NCI-H460 (cell line): ENCODE measurements at places on chromosomes 1 and 21. TPM values are rescaled to one million over a fixed set of nuclear protein-coding genes. Genes with fewer than 3 reads are reported as not detected.

The FLG2 gene
- total RNA-seq: under 0.01 TPM in 1 of 2 replicates, not detected in the other

The PPM1J gene
- 0.69 and 0.72 TPM in 2 replicates for total RNA-seq

DNA sequence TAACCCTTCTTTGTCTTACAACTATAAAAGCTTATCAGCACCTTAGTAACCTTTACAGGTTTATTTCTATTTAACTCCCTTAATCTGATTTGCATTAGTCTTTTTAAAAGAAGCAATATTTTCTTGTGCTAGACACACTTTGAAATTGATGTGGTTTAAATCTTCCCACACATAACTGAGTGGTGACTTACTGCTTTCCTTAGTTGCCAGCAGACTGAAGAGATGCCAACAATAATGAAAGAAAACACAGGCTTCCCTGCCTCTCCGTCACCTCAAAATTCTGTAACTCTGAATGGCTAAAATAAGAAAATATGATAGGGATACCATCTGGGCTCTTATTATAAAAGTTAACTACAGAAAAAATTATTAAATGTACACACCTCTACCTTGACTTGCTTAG is 196.8 kb downstream of the PTBP2 start:
- DNase-seq: no peak

GRCh38 chr1:161115132-161115711 is 2.6 kb downstream of the PFDN2 start:
- peak; percentile 97 for DNase-seq
